Right lobe of liver (tissue), 6 donors: ENCODE measurements at places on chromosomes 2 and 18.
A peak's percentile ranks its signal among the peaks of the same experiment; 100 is the strongest.

DNA sequence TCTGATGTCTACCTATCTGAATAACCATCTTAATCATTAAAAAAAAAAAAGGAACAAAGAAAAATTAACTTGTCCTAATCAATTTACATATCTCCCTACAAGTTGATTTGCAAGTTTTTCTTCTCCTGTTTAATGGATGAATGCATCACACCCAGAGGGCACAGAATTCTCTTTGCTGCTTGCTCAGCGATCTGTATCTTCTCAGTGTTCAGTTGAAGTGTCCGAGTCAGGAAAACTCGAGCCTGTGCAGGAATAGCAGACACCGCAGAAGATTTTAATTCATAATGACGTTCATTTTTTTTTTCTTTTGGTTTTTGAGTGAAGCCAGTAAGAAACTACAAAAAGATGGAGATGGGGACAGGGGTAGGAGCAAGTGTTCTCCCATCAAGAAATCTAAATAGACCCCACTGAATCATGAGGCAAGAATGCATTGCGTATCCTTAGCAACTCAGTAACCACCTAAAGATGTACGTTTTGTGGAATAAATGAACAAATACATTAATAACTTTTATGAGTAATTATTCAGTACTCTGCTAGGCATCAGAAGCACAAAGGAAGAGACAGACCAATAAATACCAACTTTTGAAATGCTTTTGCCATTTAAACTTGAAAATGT is 675.5 kb downstream of the LRP1B start:
- DNase-seq = no peak

GRCh38 chr18:13165636-13166423 is 52.7 kb upstream of the LDLRAD4 start:
- DNase-seq = no peak

DNA sequence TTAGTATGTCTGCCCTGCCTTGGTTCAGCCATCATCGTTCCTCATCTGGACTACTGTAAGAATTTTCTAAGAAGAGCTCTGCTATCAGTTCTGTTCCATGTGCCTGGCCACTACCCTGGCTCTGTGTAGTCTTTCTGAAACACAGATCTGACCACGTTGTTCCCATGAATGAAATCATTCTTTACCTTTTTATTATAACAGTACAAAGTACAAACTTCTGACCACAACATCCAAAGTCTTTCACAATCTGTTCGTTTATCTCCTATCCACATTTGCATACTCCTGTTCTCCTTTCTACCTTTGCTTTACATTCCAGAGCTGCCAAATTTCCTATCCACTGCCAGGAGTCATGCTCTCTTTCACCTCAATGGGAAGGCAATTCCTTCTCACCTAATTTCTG is 284.6 kb upstream of the LRP1B start:
- DNase-seq = peak; percentile 57

- no peak for DNase-seq
Observed at GRCh38 chr2:231306791-231307393, 88.6 kb upstream of the B3GNT7 start.

GRCh38 chr2:165003443-165004130 is 48.3 kb upstream of the SLC38A11 start:
- DNase-seq = no peak

DNA sequence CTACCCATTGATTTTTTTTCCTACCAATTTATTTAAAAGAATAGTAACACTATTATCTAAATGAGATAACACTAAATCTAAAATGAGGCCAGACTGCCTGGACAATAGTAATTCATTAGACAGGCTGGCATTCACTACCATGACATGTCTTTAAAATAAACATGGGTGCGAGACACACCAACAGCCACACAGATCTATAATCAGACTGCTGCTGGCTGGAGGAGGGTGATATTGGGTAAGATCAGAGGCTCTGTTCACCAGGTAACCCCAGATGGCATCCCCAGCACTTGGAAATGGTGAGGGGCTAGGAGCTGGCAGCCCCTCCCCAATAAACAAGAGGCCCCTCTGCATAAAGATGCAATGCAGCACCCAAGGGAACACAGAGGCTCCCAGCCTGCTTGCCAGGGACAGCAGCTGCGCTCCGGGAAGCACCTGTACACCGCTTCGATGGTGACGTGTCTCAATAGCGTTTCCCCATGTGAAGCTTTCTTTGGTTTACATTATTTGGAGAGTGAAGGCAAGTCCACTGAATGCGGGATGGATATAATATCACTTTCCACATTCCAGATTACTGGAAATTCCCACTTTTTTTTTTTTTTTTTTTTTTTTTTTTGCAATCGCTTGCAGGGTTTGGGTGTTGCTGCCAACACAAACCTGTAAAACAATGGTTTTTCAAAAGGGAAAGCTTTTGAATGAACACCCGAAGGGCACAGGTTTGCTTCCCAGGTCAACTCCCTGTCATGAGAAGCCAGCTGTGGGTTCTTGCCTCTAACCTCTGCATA is 159.0 kb downstream of the ZNF516 start:
- no peak for DNase-seq

DNA sequence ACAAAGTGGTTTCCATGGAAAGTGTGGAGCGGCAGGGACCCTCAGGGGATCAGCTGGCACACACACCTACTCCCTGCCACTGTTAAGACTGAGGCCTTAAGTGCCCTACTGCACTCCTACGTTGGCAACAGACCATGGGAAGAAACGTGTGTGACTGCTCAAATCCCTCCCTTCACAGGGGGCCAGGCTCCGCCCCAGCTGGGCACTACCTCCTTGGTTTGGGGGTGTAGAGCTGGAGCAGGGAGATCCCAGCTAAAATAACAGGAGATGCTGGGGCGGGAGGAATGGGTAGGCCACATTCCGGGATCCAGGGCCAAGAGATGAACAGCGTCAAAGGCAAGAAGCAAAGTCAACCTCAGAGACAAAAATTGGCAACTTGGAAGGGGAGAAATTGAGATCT is 231.0 kb downstream of the EN1 start:
- DNase-seq = no peak

GRCh38 chr2:200042102-200042735 is 86.8 kb downstream of the MAIP1 start:
- DNase-seq = no peak

DNA sequence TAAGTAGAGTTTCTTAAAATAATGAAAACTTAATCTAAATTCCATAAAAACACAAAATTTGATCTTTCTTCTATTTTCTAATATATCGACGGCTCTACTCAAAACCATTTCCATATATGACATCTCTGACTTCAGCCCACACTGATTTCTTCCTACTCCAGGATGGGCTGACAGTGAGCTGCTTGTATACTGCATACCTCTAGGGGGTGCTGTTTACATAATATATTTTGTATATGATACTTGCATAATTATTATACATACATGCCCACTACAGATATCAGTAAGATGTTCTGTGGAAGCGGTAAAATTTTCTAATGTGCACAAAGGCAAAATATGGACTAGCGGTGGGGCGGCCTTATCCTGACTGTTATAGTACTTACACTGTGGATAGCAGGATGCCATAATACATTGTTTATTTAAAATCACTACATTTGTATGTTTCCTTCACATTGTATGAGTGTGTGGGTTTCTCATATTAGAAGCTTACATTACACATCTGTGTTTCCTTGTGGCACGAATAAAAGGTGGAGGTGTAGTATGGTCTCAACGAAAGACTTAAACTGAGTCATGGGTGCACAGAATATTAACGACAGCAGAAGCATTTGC is 66.1 kb upstream of the NXPH2 start:
- DNase-seq = no peak

DNA sequence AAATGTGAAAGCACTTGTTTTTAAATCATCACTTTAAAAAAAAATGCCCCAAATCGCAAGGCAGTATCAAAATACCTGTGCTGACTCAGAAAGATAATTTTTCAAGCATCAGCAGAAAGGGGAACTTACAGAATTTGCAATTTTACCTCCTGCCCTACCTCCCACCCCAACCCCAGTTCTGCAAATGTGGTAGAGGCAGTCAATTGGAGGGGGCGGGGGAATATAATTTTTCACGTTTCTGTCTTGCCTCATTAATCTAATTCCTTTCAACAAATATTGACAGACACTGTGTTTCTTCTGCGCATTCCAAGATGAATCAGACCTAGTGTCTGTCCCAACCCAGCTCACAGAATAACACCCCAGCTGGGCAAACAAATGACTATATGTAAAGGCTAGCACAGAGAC is 76.8 kb downstream of the ALPK2 start:
- no peak for DNase-seq

GRCh38 chr2:111697560-111697959 is 186.4 kb downstream of the ANAPC1 start:
- DNase-seq = no peak

DNA sequence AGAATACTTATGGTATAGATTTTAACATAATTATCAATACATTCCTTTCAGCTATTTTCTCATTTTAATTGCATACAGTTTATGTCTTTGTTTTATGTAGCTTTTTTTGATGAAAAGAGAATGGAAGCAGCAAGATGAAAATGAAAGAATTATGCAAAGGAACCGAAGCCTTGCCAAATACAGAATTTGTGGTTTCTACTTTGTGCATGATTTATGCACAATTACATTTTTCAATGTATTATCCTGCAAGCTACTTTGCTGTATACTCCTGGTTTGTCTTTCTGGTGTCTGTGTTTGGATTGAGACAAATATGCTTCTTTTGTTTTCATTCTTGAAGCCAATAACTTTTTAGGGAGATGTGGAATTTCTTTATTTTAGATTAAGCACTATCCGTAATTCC is 1642.6 kb upstream of the CELF4 start:
- no peak for DNase-seq

DNA sequence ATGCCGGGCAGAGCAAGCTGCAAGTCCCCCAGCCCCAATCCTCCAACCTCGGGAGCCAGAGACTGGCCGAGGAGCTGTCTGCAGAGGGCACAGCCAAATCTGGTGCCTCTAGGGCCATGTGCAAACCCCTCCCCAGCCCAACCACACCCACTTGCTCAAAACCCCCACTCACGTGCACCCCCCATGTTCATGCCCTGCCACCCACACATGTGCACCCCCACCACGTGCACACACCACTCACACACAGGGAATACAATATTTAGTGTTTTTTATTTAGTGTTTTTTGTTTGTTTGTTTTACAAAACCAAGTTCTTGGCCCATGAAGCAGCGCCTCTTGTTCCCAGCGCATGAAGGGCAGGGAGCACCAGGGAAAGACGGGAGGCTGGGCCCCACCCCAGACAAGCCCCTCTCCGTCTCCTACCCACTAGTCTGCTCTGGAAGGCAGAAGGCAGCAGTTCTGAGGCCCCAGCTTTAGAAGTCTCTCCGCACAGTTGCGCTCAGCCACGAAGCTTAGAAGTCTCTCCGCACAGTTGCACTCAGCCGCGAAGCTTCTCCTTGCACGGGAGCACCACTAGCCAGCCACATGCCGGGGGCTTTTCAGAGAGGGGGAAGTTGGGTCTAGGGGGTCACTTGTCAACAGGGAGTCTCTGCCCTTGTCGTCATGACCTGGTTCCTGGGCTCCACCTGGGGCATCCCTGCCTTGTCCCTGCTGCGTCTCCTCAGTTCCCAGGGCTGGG is 276.1 kb upstream of the HDAC4 start:
- no peak for DNase-seq

DNA sequence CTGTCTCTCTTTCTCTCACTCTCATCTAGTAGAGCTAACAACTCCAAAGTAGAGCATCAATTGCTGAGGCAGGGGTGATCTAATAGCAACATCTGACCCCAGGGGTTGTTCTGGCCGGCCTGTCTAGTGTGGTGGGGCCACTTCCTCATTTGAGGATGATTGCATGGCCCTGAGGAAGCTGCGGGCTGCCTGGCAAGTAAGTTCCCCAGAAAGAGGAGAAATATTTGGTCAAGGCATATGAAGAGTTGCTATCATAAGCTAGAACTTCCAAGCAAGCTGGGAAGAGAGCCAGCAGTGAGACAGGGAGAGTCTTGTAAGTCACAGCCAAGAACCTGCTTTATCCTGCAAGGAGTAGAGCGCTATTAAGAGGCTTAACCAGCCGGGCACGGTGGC is 50.8 kb upstream of the TMEM87B start:
- no peak for DNase-seq

- DNase-seq = no peak
Observed at GRCh38 chr2:216665242-216665641, 30.1 kb downstream of the IGFBP5 start.

- no peak for DNase-seq
Observed at GRCh38 chr18:8241731-8242130, 367.5 kb upstream of the RAB12 start.

DNA sequence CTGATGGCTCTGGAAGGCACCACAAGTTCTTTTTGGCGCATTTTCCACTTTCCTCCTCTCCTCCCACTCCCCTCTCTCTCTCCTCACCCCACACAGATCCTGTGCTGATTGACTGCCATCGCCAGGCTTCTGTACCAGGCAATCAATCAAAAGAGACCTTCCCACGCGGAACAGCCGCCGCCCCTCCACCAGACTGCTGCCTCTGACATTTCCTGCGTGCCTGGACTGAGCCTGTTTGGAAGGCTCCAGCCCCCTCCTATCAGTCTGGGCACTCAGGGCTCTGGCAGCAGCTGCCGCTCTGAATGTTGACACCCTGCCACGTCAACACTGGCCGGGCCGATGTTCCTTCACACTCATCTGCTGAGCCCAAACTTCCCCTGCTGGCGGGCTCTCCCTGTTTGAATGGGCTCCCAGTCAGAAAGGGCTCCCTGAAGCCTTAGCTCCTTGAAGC is 467.7 kb downstream of the EPHA4 start:
- peak; percentile 49 for DNase-seq

- DNase-seq = no peak
Observed at GRCh38 chr2:33366473-33366872, 110.0 kb upstream of the RASGRP3 start.

DNA sequence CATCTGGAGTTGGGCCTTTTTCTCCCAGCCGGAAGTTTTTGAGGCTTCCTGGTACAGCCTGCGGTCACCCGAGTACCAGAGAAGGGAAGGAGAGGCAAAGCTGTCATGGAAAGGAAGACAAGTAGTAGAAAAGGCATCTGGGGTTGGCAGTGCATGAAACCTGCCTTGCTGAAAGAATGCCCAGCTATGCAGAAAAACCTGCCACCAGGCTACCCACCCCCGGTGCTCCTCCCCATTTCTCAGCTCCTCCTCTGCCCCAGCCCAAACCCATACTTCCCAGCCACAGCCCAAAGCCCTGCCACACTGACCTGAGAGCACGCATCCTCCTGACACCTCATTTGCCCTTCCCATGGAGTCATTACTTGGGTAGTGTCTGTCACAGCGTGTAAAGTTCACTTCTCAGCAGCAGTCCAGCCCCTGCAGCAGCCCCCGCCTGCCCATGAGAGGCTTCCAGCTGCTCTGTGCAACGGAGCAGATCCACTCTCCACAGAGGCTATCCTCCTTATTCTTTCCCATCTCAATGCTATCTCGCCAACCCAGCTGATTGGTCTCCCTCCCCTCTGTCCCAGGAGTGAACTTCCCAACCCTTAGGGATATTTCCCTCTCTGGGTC is 40.4 kb upstream of the MAL start:
- no peak for DNase-seq

- no peak for DNase-seq
Observed at GRCh38 chr2:96324721-96325040, 436 bp upstream of the ITPRIPL1 start.

GRCh38 chr2:157898591-157898996 is 22.5 kb upstream of the ACVR1 start:
- no peak for DNase-seq

GRCh38 chr2:235876099-235876679 is 292.0 kb downstream of the GBX2 start:
- no peak for DNase-seq

- no peak for DNase-seq
Observed at GRCh38 chr2:209411296-209411695, 12.6 kb upstream of the MAP2 start.
